ENCODE measurements at places on chromosomes 2 and 18.

DNA sequence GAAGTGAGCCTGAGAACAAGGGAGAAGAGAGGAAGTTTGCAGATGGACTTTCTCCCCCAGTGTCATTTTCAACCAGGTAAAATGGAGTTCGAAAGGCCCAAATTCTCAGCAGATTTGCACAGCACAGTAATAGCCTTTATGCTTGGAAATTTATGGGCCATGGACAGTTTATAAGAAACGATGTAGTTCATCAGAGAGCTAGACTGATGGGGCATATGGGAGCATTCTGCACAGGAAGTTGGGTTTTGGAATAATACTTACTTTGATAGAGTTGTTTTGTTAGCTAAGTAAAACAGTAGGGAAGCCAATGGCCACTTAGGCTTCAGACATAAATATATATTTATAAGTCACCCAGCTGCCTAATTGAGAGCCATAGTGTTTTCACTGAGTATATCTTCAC is 169.4 kb downstream of the MEIS1 start:
- DNase-seq = no peak

DNA sequence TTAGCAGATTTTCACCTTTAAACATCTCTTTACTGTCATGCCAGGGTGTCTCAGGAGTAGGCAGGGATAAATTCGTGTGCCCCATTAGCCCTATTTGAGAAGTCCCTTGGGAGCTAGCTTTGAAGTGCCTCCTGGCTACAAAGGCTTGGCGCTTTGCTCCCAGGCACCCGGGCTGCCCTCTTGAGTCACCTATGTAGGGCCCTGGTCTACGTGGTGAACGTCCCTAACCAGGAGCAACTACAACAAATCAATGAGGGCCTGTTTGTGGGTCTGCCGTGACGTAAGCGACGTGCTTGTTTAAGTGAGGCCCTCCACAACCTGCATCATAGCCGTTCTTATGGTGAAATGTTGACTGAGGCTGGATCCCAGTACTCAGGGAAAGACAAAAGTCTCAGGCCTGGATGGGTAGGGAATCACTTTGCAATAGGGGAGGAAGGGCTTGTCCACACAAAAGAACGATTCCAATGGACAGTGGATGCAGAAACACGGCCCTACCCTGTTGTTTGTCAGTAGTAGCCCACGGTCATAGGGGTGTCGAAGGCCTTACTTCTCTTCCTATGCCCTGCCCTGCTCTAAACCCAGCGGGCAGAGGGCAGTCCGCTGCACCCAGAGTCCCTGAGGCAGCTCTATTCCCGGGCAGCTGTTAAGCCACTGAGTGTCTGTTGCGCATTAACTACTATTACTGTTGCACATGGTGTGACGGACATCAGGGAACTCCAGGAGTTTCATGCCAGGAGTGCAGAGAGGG is 93.9 kb downstream of the INHBB start:
- DNase-seq = no peak

- no peak for DNase-seq
Measured at GRCh38 chr2:120379916-120380893, 34.3 kb downstream of the INHBB start.

GRCh38 chr18:34370704-34371395 is 146.1 kb upstream of the NOL4 start:
- DNase-seq = no peak

GRCh38 chr2:46000660-46001059 is 296.5 kb upstream of the EPAS1 start:
- DNase-seq = no peak

GRCh38 chr2:123136419-123136818 is 888.7 kb upstream of the CNTNAP5 start:
- DNase-seq = no peak

- no peak for DNase-seq
Measured at GRCh38 chr2:45132551-45132950, 123.3 kb upstream of the SIX2 start.

- DNase-seq = no peak
Measured at GRCh38 chr2:238465487-238466242, 38.9 kb downstream of the ASB1 start.

Measured in right forelimb (tissue), 1 donor.